Forelimb muscle (tissue), 1 donor: ENCODE measurements at places on chromosomes 6 and 20. TPM values are rescaled to one million over a fixed set of nuclear protein-coding genes. Genes with fewer than 3 reads are reported as not detected.
A peak's percentile ranks its signal among the peaks of the same experiment; 100 is the strongest.

- peak; percentile 72 for DNase-seq
Measured at GRCh38 chr20:8932192-8933165, 136.4 kb upstream of the PLCB4 start.

GRCh38 chr6:132023490-132023889 lies 72.3 kb upstream of the CCN2 start:
- DNase-seq, result no peak

DNA sequence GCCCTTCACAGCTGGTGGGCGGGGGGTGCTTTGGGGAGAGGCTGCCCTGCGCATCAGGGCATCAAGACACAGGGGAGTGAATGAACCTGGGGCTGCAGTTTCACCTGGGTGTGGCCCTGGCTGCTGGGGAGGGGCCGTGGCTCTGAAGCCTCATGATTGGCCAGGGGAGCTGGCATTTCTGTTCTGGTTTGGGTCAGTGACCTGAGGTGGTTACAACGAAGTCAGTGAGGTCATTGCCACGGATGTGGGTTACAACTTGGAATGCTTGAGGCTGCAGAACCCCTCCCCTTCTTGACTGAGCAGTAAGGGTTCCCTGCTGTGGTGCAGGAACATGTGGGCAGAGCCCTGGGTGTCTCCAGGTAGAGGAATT lies 3.0 kb downstream of the TCEA2 start:
- DNase-seq, result no peak

DNA sequence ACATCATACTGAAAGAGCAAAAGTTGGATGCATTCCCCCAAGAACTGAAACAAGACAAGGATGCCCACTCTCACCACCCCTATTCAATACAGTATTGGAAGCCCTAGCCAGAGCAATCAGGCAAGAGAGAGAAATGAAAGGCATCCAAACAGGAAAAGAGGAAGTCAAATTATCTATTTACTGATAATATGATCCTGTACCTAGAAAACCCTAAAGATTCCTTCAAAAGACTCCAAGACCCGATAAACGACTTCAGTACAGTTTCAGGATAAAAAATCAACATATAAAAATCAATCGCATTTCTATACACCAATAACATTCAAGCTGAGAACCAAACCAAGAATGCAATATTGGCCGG lies 14.5 kb downstream of the CDK19 start:
- DNase-seq, result no peak

- DNase-seq, result no peak
Measured at GRCh38 chr20:33724439-33725094, 4.5 kb upstream of the PXMP4 start.

The PTGIS gene
- polyA plus RNA-seq, result 22.2 TPM
